ENCODE measurements at places on chromosomes 13 and 19.

GRCh38 chr19:50599427-50599826, 31.2 kb upstream of the LRRC4B start:
- no peak for DNase-seq

DNA sequence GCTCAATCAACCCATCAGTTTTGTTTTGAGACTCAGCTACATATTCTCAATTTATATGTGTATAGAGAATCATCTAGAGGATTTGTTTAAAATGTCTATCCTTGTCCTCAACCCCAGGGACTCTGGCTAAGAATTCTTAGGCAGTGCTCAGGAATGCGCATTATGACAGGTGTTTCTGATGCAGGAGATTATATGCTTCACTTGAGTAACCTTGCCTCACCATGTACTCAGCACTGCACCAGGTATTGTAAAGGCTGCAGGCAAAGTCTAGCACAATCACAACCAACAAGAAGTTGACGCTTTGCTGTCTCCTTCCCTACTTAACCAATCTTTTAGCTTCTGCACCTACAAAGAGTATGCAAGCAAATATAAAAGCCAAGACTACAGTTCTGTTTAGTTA, 79.6 kb downstream of the LACC1 start:
- DNase-seq, result no peak

GRCh38 chr13:44685641-44686040, 109.5 kb upstream of the TSC22D1 start:
- no peak for DNase-seq

DNA sequence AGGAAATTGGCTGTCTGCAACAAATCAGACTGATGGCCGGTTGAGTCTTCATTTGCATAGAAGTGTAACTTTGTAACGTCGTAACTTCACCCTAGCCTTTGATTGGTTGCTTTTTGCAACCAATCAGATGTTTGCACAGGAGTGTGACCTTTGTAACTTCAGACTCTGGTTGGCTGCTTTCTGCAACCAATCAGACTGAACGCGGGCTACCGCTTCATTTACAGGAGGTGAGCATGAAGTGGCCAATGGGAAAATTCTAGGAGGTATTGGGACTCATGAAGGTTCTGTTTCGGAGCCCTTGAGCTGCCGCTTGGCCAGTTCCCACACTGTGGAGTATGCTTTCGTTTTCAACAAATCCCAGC, 441 bp upstream of the ZNF559 start:
- DNase-seq, result peak; percentile 83

GRCh38 chr13:21219036-21219381, 42.6 kb downstream of the MRPL57 start:
- no peak for DNase-seq

GRCh38 chr19:18932216-18932841, 8.7 kb downstream of the HOMER3 start:
- DNase-seq, result peak; percentile 49

DNA sequence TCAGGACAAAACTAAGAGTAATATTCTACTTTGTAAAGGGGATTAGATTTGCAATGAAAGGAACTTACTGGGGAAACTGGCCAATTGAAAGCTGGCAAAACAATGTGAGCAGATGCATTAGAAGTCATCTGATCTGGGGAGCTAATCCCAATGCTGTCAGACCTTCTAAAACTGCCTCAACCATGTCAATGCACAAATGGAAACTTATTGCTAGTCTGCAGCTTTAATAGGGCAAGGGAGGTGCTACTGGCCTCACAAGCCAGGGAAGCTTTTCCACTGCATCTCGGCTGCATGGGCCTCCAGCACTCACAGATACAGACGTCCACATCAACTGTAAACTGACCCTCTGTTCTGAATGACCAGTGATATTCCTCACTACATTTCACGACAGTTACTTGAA, 154.2 kb downstream of the LHFPL6 start:
- no peak for DNase-seq

DNA sequence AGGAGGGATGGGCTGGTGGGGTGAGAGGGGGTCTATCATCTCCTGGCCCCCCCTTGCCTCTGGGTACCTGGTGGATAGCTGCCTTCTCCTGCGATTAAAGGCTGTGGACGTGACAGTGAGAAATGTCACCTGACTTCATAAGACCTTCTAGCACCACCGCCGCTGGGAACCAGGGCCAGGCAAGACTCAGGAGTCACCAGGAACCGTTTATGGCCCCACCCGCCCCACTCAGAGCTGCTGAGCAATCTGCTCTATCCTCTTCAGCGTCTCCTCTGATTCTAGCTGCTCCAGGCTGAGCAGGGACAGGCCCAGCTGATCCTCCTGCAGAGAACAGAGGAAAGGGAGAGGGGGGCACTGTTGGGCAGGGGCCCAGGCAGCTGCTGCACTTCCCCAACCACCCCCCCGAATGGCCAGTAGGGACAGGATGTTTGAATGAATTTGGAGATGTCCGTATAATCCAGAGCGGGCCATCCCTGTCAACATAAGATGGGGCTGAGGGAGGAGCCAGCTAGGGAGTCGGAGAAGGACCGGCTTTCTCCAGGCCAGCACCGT, 10.9 kb downstream of the KLC3 start:
- DNase-seq, result no peak

- DNase-seq, result peak; percentile 60
These were observed 18.7 kb downstream of the CACNG7 start for GRCh38 chr19:53927739-53928138.

- no peak for DNase-seq
These were observed 52.1 kb downstream of the SIAH3 start for GRCh38 chr13:45799451-45799850.

GRCh38 chr13:112067116-112067741, at the start of gene SOX1:
Gene SOX1 (plus strand): TSS chr13:112067149. CDS start chr13:112067659, 510 bp downstream.
- no peak for DNase-seq

- peak; percentile 11 for DNase-seq
These were observed 332.1 kb downstream of the LMO7 start for GRCh38 chr13:75968103-75968838.

DNA sequence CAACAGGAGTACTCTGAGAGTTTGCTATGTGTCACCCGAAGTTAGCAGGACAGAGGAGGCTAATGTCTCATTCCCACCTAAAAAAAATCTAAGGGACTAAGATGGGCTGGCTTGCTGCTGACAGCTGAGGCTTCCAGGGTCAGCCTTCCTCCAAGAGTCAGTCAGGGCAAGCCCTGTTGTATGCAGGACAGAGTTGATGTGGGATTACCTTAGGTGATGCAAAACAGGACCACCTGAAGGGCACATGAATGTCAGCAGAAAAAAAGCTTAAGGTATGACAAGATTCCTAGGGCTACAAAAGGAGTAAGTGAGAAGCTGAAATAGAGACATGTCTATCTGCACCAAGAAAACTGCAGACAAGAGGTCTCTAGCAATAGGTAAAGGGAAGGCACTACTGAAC, 151.5 kb downstream of the NHLRC3 start:
- no peak for DNase-seq

- DNase-seq, result peak; percentile 62
These were observed 34.9 kb upstream of the METTL21C start for GRCh38 chr13:102729560-102730270.

DNA sequence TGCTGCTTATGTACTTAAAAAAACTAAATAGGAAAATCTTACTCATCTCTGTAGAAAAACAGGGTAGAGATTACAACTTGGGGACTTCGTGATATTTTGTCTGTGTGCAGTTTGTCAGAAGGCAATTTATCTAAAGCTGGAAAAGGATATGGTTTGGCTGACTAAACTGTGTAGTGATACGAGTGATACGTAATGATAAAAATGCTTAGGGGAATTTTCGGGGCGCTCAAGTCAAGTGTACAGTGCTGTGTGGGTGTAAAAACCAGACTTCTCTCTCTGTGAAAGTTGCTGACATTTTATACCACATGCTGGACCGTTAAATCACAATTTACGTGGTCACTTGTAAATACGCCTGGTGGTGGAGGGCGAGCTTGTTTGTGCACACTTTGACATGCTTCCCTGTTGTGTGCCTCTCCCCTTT, 221.7 kb downstream of the KCNRG start:
- no peak for DNase-seq

DNA sequence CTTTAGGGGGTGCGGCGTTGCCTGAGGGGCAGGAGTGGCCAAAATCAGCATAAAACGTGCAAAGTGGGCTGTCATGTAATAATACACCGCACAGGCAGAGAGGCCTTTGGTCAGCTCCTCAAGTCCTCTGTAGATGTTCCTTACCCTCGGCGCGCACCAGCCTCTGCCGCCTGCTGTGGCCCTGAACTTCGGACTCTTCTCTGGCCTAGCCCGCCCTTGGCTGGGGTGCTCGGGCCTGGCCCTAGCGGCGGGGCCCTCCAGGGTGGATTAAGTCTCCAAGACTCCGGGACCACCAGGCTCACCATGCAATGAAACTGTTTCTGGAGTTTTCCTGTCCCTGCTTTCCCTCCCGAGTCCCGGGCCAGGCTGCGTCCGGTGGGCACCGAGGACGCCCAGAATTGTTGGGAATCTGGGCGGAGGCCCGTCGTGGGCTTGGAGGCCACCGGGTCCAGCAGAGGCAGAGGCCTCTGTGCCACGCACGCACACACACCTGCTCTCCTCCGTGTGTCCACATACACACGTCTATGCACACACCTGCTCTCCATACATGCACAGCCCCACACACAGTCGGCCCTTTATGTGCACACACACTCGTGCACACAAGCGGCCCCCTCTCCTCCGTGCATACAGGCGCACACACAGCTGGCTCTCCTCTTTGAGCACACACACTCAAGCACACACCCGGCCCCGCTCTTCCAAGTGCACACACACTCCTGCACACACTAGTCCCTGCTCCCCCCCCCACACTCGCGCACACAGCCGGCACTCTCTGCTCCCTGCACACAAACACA, 1.5 kb upstream of the TFDP1 start:
- no peak for DNase-seq

DNA sequence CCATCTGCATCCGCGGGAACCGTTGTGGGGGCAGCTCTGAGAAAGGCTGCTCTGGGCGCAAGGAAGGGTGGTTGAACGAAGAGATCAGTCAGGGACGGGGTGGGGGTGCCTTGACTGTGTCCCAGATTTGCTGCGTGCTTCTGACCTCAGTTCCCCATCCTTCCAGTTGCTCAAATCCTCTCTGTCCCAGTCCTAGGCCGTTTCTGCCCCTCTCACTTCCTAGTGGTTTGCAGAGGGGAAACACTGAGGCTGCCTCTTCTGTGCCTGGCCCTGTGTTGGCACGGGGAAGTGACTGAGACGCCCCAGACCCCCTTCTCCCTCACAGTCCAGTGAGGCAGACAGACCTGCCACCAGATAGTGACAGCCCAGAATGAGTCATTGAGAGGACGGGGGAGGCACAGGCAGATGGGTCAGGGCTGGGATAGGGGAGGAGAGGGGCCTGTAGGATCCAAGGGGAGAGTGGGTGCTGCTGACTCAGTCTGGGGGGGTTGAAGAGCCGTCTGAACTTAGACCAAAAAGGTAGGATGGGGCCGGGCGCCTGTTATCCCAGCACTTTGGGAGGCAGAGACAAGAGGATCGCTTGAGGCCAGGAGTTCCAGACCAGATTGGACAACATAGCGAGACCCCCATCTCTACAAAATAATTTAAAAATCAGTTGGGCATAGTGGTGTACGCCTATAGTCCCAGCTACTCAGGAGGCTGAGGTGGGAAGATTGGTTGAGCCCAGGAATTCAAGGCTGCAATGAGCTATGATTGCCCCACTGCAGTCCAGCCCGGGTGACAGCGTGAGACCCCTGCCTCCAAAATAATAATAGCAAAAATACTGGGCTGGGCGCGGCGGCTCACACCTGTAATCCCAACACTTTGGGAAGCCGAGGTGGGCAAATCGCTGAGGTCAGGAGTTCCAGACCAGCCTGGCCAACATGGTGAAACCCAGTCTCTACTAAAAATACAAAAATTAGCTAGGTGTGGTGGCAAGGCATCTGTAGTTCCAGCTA, 26.5 kb downstream of the NUMBL start:
- peak; percentile 63 for DNase-seq

DNA sequence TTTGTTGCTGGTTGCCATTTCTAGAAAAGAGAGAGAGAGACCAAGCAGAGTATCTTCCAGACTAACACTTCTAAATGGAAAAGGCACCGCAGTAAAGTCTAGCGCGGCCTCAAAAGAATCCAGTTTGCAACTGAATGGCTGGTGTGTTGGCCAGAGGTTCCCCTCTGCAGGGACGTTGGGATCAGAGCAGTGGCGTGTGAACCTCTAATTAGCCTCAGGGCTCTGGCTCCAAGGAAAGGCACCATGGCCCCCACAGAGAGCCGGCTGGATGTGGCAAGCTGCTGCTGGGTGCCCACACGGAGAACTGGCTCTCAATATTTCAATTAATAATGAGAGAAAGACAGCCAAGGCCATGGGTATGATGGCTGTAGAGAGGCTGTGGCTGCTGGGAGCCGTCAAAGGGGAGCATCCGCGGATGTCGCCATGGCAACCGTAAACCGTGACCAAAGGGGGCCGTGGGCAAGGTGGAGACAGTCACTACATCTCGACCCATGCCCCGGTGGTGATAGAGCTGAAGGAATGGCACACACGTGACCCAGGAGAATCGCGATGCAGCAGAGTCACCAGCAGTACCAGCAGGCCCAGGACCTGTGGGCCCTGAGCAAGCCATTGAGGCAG, 9.5 kb downstream of the VSTM2B start:
- DNase-seq, result no peak

- peak; percentile 79 for DNase-seq
These were observed 6.3 kb upstream of the IGSF23 start for GRCh38 chr19:44607049-44607448.

- peak; percentile 6 for DNase-seq
These were observed 79.8 kb upstream of the TNFSF11 start for GRCh38 chr13:42494157-42494556.

DNA sequence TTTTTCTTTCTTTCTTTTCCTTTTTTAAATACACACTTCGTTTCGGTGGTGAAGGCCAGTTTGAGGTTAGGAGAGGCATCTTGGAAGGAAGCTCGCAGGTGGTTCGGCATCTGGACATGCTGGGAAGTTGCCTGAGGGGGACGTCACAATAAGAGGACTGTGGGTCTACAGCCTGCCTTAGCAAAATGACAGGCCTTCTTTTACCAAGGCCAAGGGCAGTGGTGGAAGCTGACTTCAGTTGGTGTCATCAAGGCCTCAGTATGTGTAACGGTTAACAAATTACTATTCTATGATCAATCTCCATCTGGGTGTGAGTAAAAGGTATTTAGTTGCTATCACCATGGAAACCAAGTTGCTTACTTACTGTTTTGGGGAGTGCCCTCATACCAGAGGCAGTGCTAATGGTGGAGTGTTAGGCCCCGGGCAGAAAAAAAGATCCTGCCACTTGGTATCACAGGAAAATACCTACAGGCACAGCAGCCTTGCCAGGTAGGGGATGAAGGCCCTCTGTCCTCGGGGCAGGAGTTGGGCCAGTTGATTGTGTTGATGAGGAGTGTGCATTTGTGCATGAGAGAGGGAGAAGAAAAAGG, 10.3 kb downstream of the ACTN4 start:
- DNase-seq, result peak; percentile 93

All from EH (cell line).